ENCODE measurements at places on chromosomes 7 and 10. TPM values are rescaled to one million over a fixed set of nuclear protein-coding genes. Genes with fewer than 3 reads are reported as not detected.

Gene TIMM23
- total RNA-seq, result 62.4 TPM

Gene PAX4
- total RNA-seq, result not detected

Gene AASS
- total RNA-seq, result 15.9 TPM

Gene GSTO2
- 0.51 TPM for total RNA-seq

Gene MRC1
- total RNA-seq, result 250 TPM
